ENCODE measurements at places on chromosomes 4 and X. TPM values are rescaled to one million over a fixed set of nuclear protein-coding genes. Genes with fewer than 3 reads are reported as not detected.

ADH1C gene
- 0.83 TPM for total RNA-seq

RBMXL3 gene
- not detected for total RNA-seq

GUCY1B1 gene
- total RNA-seq: 39.3 TPM

CENPVL2 gene
- total RNA-seq: not detected

CXCL5 gene
- total RNA-seq: 0.77 TPM

FAM9B gene
- not detected for total RNA-seq

ODAPH gene
- not detected for total RNA-seq

FAAH2 gene
- total RNA-seq: under 0.01 TPM

GYPA gene
- not detected for total RNA-seq

TMEM150C gene
- total RNA-seq: 1.2 TPM

NWD2 gene
- total RNA-seq: not detected

NOX1 gene
- total RNA-seq: not detected

DMP1 gene
- total RNA-seq: not detected

PCSK1N gene
- total RNA-seq: 0.17 TPM

PNMA6A gene
- total RNA-seq: 3.3 TPM

CYLC1 gene
- total RNA-seq: not detected

ART3 gene
- not detected for total RNA-seq

PDZD11 gene
- total RNA-seq: 53.3 TPM

CSAG2 gene
- not detected for total RNA-seq

RTL9 gene
- 0.17 TPM for total RNA-seq

NPNT gene
- 20.3 TPM for total RNA-seq

MAN2B2 gene
- total RNA-seq: 11.8 TPM

NSG1 gene
- total RNA-seq: under 0.01 TPM
